HepG2 (cell line): ENCODE measurements at places on chromosomes 5 and 9.

DNA sequence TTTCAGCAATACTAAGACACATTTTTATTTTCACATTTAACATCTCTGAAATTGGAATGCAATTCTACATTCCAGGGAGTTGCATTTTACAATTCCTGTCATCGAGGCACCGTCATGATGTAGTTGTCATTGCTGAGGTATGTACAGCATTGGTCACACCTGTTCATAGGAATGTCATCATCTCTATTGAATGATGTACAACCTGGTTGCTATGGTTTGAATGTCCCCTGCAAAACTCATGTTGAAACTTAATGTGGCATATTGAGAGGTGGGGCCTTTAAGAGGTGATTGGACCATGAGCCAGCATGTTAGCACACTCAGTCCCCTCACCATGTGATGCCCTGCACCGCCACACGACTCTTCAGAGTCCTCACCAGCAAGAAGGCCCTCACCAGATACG lies 103.1 kb downstream of the CEMIP2 start:
- no peak for DNase-seq
- peaks cover 41% of the 10 kb centered on the region for H3K4me1 ChIP-seq
- H3K27ac ChIP-seq, result no peak overlapping the region
- H3K36me3 ChIP-seq, result no peaks in the 10 kb centered on the region
- H3K27me3 ChIP-seq, result no peaks in the 10 kb centered on the region
- no peak overlapping the region for H3K4me3 ChIP-seq

GRCh38 chr5:68141494-68141893 lies 74.1 kb upstream of the PIK3R1 start:
- H3K4me3 ChIP-seq, result no peak overlapping the region
- DNase-seq, result no peak
- no peaks in the 10 kb centered on the region for H3K36me3 ChIP-seq
- H3K4me1 ChIP-seq, result no peaks in the 10 kb centered on the region
- no peak overlapping the region for H3K27ac ChIP-seq
- no peaks in the 10 kb centered on the region for H3K27me3 ChIP-seq

GRCh38 chr5:148984345-148984744 lies 78.5 kb downstream of the SH3TC2 start:
- H3K27me3 ChIP-seq, result no peaks in the 10 kb centered on the region; the same call in 2 of the 3 replicates
- no peak overlapping the region for H3K27ac ChIP-seq
- H3K4me3 ChIP-seq, result no peak overlapping the region
- no peaks in the 10 kb centered on the region for H3K36me3 ChIP-seq
- no peak for DNase-seq

- no peaks in the 10 kb centered on the region for H3K27me3 ChIP-seq
- H3K4me1 ChIP-seq, result peaks cover 68% of the 10 kb centered on the region
- no peaks in the 10 kb centered on the region for H3K36me3 ChIP-seq
- DNase-seq, result no peak
- peak overlapping the region; percentile 96 for H3K27ac ChIP-seq
Observed at GRCh38 chr5:56479126-56479525, 246.0 kb upstream of the ANKRD55 start.
